ENCODE measurements at places on chromosomes 5 and 9.

- peak; percentile 50 for DNase-seq
Measured at GRCh38 chr5:181217111-181217802, 5.8 kb upstream of the TRIM41 start.

- DNase-seq = no peak
Measured at GRCh38 chr5:118224546-118224945, 763.8 kb downstream of the DTWD2 start.

DNA sequence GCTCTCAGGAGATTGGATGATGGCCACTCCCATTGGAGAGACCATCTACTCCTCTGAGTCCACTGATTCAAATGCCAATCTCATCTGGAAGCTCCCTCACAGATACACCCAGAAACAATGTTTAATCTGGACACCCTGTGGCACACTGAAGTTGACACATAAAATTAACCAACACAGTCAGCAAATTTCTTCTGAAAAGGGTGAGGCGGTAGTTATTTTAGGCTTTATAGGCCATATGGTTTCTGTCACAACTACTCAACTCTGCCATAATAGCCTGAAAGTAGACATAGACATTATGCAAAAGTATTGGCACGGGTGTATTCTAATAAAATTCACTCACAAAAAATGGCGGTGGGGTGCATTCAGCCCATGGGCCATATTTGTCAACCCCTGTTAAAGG, 244.5 kb upstream of the VLDLR start:
- no peak for DNase-seq

- DNase-seq = no peak
Measured at GRCh38 chr9:133162861-133163503, 732 bp downstream of the GBGT1 start.

DNA sequence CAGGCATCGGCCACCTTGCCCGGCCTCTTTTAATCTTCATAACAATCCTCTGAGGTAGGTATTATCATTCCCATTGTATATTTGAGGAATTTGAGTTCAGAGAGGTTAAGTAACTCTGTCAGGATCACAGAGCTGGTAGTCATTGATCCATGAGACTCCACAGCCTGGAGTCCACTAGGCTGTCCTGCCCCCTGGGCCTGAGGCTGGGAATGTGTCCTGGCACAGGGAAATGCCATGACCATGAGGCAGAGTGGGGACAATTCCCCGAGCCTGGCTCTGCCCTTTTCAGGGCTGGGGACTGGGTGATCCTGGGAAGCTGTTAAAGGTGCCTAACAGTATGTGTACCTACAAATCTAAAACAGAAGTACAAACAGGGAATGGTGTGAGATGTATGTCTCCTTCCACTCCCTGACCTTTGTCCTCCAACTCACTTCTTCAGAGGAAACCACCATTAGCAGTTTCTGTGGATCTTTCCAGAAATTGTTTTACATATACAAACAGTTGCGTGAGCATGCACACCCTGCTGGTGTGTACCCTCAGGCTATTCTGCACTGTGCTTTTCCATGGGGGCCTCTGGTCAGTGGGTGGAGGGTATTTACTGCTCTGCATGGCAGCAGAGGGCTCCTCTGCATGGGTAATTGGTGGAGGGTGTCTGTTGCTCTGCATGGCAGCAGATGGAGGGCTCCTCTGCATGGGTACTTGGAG, 53.8 kb downstream of the NDST1 start:
- DNase-seq = no peak

DNA sequence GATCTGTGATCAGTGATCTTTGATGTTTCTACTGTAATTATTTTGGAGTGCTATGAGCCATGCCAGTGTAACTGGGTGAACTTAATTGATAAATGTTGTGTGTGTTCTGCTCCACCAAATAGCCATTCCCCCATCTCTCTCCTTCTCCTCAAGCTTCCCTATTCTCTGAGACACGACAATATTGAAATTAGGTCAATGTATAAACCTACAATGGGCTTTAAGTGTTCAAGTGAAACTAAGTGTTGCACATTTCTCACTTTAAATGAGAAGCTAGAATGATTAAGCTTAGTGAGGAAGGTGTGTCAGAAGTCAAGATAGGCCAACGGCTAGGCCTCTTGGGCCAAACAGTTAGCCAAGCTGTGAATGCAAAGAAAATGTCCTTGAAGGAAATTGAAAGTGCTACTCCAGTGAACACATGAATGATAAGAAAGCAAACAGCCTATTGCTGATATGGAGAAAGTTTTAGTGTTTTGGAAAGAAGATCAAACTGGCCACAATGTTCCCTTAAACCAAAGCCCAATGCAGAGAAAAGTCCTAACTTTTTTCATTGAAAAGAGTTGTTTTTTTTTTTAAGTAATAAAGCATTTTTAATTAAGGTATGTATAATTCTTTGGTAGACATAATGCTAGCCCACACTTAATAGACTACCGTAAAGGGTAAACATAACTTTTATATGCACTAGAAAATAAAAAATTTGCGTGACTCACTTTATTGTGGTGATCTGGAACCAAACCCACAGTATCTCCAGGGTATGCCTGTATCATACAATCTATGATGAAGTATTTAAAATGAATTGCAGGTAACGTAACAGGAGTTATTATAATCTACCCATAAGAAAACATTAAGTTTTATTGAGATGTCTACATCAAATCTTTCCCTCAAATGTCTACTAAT, 42.5 kb upstream of the ALDH1A1 start:
- no peak for DNase-seq

- no peak for DNase-seq
Measured at GRCh38 chr5:151288180-151288579, 15.4 kb downstream of the SLC36A3 start.

DNA sequence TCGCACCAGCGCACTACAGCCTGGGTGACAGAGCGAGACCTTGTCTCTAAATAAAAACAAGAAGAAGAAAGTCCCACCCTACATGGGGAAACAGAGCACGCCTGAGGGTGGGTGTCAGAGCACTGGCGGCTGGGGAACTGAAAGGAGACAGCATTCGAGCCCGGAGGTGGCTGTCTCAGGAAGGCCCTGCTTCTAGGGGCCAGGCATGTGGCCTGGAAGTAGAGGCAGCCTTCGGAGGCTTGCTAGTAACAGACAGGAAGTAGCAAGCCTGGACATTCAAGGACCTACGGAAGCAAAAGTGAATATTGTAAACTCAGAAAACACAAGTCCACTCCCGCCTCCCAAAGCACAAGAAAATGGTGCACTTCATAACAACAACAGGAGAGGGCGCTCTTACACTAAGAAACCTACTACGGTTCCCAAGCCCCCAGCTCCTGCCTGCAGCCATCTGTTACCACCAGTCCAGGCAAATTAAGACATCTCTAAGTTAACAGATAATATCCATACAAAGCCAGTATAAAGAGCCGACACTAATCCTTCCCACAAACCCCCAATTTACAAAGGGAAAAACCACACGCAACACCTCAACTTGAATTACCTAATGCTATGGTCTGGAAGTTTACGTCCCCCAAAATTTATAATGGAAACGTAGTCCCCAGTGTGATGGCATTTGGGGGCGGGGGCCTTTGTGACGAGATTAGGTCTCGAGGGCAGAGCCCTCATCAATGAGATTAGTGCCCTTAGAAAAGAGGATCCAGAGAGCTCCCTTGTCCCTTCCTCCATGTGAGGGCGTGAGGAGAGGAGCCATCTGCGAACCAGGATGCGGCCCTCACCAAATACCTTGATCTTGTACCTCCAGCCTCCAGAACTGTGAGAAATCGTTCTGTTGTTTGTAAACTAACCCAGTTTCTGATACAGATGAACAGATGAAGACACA, 7.7 kb downstream of the RASGEF1C start:
- DNase-seq = no peak

DNA sequence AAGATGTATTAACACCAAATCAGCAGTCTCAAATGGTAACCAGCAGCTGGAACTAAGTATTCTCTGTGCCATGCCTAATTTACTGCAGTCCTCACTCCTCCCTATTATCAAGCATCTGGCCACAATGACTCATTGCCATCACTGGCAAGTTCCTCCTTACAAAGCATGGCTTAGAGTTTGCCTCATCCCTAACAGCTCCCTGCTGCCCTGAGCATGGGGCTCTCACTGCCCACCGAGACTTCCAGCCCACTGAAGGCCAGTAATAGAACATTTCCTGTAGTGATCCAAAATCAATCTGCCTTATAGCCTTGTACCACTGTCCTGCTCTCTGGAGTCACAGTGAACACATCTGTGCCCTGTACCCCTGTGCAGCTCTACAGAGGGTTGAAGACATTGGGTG, 211.9 kb upstream of the TRIM32 start:
- no peak for DNase-seq

DNA sequence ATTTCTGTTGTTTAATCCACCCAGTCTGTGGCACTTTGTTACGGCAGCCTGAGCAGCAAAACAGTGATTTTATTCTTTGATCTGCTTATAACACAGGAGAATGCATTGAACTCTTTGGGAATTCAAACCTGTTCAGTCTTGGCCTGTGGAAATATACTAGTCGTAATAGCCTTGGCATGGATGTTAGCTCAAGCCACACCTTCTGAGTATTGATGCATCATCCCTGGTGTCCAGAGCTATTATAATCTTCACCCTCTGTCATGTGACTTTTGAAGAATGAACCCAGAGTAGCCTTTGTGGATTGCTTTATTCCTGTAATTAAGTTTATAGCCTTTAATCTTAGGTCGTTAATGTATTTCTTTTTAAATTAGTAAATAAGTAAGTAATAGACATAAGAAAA, 50.8 kb upstream of the TEX48 start:
- DNase-seq = no peak

DNA sequence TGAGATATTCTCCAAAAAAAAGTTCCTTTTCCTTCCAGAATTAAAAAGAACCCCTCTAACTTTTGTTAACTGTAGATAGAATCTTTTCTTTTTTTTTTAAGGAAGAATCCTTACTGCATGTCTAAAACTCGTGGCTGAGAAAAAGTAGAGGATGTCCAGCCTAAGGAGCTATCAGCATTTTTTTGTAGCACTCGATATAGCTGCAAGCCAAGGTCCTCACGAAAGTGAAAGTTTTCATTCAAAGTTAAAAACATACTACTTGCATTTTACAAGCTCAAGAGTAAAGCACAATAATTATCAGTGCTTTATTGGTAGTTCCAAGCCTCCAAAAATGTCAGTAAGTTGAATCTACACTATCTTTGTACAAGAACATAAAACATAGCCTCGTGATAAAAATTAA, 28.7 kb upstream of the ZSWIM6 start:
- no peak for DNase-seq

DNA sequence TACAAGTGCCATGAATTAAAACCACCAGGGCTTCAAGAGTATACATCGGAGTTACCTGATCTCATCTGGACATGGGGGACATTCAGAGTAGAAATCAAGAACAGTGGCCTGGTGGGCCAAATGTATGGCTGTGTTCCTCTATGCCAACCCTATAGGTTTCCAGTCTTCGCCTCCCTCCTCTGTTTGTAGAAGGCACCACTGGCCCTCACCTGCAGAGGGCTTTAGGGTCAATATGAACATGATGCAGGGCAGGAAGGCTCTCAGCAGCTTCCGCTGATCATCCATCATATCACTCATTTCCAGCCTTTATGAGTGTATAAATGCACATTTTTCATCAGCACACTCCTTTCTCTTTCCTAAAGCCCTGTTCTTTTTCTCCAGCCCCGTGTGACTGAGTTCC, 555.5 kb upstream of the BRINP1 start:
- no peak for DNase-seq

DNA sequence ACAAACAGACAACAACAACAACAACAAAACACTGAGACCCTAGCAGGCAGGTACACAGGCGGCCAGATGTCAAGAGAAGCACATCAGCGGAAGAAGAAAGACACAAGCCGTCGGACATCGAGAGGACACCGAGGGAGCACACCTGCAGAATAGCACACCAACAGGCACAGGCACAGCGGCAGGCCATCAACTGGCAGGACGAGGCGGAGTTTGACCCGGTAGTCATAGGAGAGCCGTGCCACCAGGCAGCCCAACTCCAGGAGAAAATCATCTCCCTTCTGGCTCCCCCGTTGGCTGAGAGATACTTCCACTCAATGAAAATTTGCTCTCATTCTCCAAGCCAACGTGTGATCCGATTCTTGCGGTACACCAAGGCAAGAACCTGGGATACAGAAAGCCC, 352.1 kb upstream of the IZUMO3 start:
- DNase-seq = no peak

DNA sequence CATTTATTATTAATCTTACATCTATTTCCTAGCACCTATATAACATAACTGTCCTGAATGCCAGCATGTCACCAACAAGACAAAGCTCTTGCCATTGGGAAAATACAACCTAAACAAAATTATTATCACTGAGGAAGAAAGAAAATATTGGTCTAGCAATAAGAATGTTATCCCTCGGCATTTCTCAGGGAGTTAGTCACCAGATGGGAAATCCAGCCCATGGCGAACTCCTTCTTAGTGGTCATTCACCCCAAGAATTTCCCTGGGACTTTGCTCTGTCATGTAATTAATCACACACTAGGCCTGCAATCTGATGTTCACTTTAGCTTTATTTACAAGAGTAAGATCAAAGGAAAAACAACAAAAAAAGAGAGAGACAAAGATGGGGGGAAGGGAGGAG, 56.1 kb upstream of the TAS2R1 start:
- no peak for DNase-seq

GRCh38 chr5:13830536-13830935, 114.0 kb downstream of the DNAH5 start:
- no peak for DNase-seq

- DNase-seq = no peak
Measured at GRCh38 chr5:154977409-154977808, 36.1 kb upstream of the KIF4B start.

DNA sequence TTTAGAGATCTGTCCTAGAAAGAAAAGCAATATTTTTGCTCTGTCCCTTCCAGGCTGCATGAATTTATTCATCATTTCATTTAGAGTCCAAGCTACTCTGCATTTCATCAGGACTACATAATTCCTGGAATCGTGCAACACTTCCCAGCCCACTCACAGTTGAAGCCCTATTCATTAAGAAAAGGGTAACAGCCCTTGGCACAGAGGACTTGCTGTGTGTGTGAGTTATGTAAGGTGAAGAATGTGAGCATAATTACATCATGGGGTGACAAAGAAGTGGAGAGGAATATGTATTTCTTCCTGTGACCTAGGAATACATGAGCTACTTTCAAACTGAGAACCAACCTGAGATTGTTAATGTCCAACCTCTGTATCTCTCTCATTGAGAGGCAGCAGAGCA, 317.4 kb downstream of the ARHGEF28 start:
- DNase-seq = no peak

DNA sequence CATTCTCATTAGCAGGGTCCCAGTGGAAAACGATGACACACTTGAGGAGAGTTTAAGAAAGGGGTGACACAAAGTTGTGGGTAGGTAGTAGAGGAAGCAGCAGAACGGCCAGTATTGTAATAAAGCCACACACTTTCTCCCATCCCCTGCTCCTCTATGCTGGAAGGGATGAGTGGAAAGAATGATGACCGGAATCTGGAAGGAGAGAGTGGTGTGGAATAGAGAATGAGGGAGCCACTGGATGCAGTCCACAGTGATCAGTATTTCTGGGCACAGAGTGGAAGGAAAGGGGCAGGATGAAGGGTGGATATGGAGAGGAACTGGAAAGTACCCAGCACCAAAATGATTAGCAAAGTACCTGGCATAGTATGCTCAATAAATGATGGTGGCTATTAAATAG, 133.8 kb upstream of the DAB2 start:
- DNase-seq = no peak

All from head of caudate nucleus (tissue), 42 donors.